B cell (primary cell): ENCODE measurements at places on chromosomes 1 and 21. TPM values are rescaled to one million over a fixed set of nuclear protein-coding genes. Genes with fewer than 3 reads are reported as not detected.

- H3K27ac ChIP-seq, result no peak overlapping the region
- H3K4me3 ChIP-seq, result no peak overlapping the region
- peaks cover 10% of the 10 kb centered on the region for H3K27me3 ChIP-seq
- H3K4me1 ChIP-seq, result no peaks in the 10 kb centered on the region
- DNase-seq, result peak; percentile 15
These were observed 16.9 kb downstream of the RPTN start for GRCh38 chr1:152141971-152142584.

- peak; percentile 68 for DNase-seq
- peaks cover 13% of the 10 kb centered on the region for H3K27me3 ChIP-seq
- peaks cover 25% of the 10 kb centered on the region for H3K4me1 ChIP-seq
- peak overlapping the region; percentile 18 for H3K4me3 ChIP-seq
These were observed 48.7 kb upstream of the SLC19A1 start for GRCh38 chr21:45590726-45591618.

DNA sequence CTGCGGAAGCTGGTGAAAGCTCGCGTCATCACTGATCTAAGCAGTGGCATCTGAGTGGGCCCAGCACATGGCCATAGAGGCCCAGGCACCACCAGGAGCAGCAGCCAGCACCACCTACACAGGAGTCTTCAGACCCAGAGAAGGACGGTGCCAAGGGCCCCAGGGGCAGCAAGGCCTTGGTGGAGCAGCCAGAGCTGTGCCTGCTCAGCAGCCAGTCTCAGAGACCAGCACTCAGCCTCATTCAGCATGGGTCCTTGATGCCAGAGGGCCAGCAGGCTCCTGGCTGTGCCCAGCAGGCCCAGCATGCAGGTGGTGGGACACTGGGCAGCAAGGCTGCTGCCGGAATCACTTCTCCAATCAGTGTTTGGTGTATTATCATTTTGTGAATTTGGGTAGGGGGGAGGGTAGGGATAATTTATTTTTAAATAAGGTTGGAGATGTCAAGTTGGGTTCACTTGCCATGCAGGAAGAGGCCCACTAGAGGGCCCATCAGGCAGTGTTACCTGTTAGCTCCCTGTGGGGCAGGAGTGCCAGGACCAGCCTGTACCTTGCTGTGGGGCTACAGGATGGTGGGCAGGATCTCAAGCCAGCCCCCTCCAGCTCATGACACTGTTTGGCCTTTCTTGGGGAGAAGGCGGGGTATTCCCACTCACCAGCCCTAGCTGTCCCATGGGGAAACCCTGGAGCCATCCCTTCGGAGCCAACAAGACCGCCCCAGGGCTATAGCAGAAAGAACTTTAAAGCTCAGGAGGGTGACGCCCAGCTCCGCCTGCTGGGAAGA lies 3.2 kb upstream of the ARTN start:
- DNase-seq, result no peak
- H3K4me1 ChIP-seq, result peaks cover 18% of the 10 kb centered on the region
- no peak overlapping the region for H3K27ac ChIP-seq

GRCh38 chr1:221829327-221830015 lies 87.6 kb upstream of the DUSP10 start:
- H3K4me1 ChIP-seq, result peaks cover 9% of the 10 kb centered on the region
- no peak overlapping the region for H3K27ac ChIP-seq
- H3K27me3 ChIP-seq, result no peaks in the 10 kb centered on the region
- no peaks in the 10 kb centered on the region for H3K36me3 ChIP-seq
- no peak overlapping the region for H3K4me3 ChIP-seq

DNA sequence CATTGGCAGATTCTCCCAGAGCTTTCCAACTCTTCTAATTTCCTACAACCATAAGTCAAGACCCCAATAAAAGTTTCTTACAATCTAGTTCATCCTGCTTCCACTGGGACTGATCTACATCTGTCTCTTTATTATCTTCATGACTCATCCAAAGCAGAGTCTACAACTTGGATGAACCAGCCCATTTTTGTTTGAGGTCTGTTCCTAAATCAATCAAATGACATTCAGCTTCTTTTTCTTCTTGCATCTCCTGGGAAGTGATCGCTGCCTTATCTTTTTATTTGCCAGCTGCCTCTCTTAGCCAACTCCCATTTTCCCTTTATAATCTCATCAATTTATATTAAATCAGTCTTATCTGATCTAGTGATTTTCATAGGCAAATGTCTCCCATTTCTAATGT lies 105.6 kb downstream of the ERG start:
- DNase-seq, result no peak
- no peaks in the 10 kb centered on the region for H3K4me1 ChIP-seq
- no peak overlapping the region for H3K27ac ChIP-seq

DNA sequence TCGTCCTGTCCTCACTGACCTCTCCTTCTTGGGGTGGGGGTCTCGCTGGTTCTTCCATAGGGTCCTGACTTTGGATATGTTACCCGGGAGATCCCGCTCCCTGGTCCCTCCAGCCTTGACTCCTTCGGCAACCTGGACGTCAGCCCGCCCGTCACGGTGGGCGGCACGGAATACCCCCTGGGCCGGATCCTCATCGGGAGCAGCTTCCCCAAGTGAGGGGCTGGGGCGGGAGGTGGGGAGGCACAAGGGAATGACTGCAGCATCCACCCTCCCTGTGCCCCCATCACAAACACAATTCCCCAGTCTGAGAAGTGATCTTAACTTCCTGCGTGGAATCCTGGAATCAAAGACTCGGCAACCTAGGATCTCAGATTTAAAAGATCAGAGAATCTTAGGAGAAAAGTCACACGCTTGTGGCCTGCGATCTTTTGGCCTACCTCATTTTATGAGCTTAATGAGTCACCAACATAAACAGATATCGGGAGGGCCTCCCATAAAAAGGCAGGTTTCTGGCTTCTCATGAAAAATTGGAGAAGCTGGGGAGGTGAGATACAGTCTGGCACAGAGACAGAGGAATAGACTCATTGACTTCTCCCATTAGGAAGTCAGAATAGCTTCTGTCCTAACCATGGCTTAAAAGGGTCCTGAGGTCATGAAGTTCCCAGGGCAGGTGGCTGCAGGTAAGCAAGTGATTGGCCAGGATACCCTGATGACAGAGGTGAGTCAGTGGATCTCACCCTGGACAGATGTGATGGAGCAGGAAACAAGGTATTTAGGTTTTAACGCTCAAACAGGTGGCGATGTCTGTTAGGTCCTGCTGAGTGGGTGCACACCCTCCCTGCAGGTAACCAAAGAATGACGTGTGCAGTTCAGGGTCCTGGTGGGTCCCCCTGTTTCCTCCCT lies 15.9 kb upstream of the PADI3 start:
- no peak overlapping the region for H3K4me3 ChIP-seq
- H3K27ac ChIP-seq, result no peak overlapping the region
- no peaks in the 10 kb centered on the region for H3K36me3 ChIP-seq
- peaks cover 4% of the 10 kb centered on the region for H3K4me1 ChIP-seq

GRCh38 chr1:220484135-220484534 lies 43.8 kb upstream of the MARK1 start:
- no peak for DNase-seq
- H3K27ac ChIP-seq, result no peak overlapping the region
- no peaks in the 10 kb centered on the region for H3K36me3 ChIP-seq
- no peak overlapping the region for H3K4me3 ChIP-seq

DNA sequence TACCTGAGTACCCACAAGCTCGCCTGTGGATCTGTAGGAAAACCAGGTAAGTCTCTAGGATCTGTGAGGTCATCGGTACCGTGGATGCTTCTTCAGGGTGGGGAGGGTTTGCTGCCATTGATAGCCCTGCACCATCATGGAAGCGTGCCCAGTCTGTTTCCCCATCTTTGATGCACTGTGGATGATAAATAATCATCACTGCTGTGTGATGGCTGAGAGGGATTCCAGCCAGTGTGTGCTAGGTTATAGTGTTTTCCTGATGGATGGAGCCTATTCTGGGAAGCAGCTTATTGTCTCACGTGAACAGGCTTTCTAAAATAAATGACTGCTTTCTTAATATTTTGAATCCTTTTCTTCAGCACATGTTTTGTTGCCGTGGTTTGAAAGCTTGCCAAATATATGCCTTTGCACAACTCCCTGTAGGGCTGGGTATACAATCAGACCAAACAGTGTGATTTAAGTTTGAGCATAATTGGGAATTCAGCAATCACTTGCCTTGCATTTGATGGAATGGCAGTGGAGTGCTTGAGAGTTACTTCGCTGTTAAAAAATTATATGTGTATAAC lies 113.8 kb downstream of the CAMTA1 start:
- no peak for DNase-seq
- no peak overlapping the region for H3K27ac ChIP-seq
- no peak overlapping the region for H3K4me3 ChIP-seq

- no peak for DNase-seq
- no peaks in the 10 kb centered on the region for H3K27me3 ChIP-seq
- no peaks in the 10 kb centered on the region for H3K36me3 ChIP-seq
- no peak overlapping the region for H3K4me3 ChIP-seq
- H3K4me1 ChIP-seq, result no peaks in the 10 kb centered on the region
These were observed 33.4 kb downstream of the FAM78B start for GRCh38 chr1:166133276-166133841.

- no peak overlapping the region for H3K27ac ChIP-seq
- H3K27me3 ChIP-seq, result no peaks in the 10 kb centered on the region
- no peak for DNase-seq
- H3K4me3 ChIP-seq, result no peak overlapping the region
These were observed 29.4 kb upstream of the BMP8A start for GRCh38 chr1:39462074-39462473.

GRCh38 chr1:152878042-152878441 lies at the start of gene SMCP:
TSS of gene SMCP (plus strand) at chr1:152878322. CDS start at chr1:152884423, 6,101 bp downstream.
- no peak within 1 kb of the TSS for H3K4me3 ChIP-seq
- no peak within 1 kb of the TSS for H3K27ac ChIP-seq
- no peaks in the 10 kb centered on the region for H3K27me3 ChIP-seq
- H3K36me3 ChIP-seq, result no peaks in the 10 kb centered on the region
- no peak for DNase-seq
- H3K4me1 ChIP-seq, result no peaks in the 10 kb centered on the region

DNA sequence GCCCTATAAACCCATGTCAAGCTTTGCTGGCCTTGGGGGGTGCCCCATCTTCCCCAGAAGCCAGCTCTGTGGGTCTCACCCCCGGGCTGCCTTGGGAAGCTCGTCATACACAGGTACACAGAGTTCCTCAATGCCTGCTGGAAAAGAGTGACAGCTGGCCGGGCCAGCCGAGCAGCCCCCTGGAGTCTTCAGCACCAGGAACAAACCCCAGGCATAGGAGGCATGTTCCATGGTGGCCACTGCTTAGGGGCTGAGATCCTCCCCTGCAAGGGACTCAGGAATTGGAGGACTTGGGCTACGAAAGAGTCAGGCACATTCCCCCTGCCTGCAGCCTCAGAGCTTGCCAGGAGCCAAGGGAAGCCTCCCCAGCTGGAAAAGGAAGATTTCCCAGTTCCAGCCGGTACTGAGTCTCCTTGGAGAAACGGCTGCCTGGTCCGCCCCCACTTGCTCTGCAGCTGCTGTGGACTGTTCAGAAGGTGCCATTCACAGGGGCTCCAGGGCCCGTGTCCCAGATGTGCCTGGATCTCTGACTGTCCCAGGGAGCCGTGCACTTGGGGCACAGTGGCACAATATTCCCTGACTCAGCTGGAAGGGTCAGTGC lies 89.5 kb downstream of the STUM start:
- no peak overlapping the region for H3K4me3 ChIP-seq
- no peaks in the 10 kb centered on the region for H3K27me3 ChIP-seq
- no peak for DNase-seq
- H3K4me1 ChIP-seq, result peaks cover 75% of the 10 kb centered on the region

- no peak overlapping the region for H3K27ac ChIP-seq
- no peaks in the 10 kb centered on the region for H3K36me3 ChIP-seq
- DNase-seq, result no peak
- no peaks in the 10 kb centered on the region for H3K4me1 ChIP-seq
- no peak overlapping the region for H3K4me3 ChIP-seq
These were observed 22.1 kb upstream of the NFASC start for GRCh38 chr1:204848579-204848978.

DNA sequence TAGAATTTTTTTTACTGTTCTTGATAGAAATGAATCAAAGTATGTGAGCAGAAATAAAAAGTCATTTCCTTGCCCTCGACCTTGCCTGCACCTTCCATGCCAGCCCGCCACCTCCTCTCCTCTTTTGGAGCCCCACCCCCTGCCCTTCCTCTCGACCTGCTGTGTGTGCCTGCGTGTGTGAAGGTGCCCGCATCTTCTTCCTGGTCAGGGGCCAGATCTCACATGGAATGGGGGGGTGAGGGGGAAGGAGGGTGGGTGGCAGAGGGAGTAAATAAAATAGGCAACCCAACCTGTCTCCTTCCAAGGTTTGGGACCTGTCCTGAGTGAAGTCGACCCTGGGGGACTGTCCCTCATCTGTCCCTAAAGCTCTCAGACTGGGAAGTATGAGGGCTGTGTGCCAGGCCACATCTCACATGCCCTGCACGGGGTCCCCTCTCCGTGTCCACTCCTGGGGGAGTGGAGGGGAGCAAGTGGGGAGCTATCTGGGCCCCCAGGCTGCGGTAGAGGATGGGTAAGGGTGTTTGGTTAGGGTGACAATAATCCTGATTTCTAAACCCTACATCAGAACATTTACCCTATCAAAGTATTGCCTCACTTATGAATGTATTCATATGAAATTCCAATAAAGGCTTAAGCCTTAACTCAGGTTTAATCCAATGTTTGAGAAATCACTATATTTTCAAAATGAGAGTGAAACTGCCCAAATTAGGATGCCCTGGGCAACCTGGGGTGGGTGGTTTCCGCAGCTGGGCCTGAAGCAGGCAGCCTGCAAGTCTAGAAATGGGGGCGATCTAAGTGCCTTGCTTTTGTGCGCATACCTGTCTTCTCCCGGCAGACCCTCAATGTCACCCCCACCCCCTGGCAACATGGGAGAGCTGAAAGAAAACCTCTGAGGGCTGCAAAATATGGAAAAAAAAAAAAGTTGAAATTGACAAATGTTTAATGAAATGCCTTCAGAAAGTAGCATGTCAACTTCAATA lies 15.4 kb downstream of the AMPD2 start:
- no peaks in the 10 kb centered on the region for H3K27me3 ChIP-seq
- no peak overlapping the region for H3K27ac ChIP-seq
- no peaks in the 10 kb centered on the region for H3K36me3 ChIP-seq
- peak; percentile 5 for DNase-seq

GRCh38 chr1:201542309-201543035 lies 3.5 kb downstream of the NAV1 start:
- no peak overlapping the region for H3K4me3 ChIP-seq
- no peak for DNase-seq
- H3K27me3 ChIP-seq, result peaks cover 9% of the 10 kb centered on the region
- H3K4me1 ChIP-seq, result peaks cover 36% of the 10 kb centered on the region
- H3K36me3 ChIP-seq, result no peaks in the 10 kb centered on the region

BRDT gene
- total RNA-seq, result not detected in 2 replicates

TMEM125 gene
- not detected in 2 replicates for total RNA-seq

AHDC1 gene
- total RNA-seq, result 29.9 and 32.0 TPM in 2 replicates

SPATA17 gene
- total RNA-seq, result not detected in 2 replicates

ABCB10 gene
- total RNA-seq, result 17.0 and 18.6 TPM in 2 replicates

SLC2A5 gene
- total RNA-seq, result 28.8 and 29.5 TPM in 2 replicates

TSTD1 gene
- total RNA-seq, result 85.6 and 94.4 TPM in 2 replicates

GNG4 gene
- total RNA-seq, result 0.52 and 1.1 TPM in 2 replicates

CYP4Z1 gene
- total RNA-seq, result not detected in 2 replicates

CRYBG2 gene
- 1.8 and 3.3 TPM in 2 replicates for total RNA-seq

RAB3B gene
- 0.02 TPM in 2 replicates for total RNA-seq

SLAMF1 gene
- 42.3 and 45.6 TPM in 2 replicates for total RNA-seq

MIGA1 gene
- total RNA-seq, result 18.0 and 20.9 TPM in 2 replicates

FOXO6 gene
- 0.15 and 0.17 TPM in 2 replicates for total RNA-seq

RASSF5 gene
- 144 and 146 TPM in 2 replicates for total RNA-seq

SEC16B gene
- 0.10 TPM in 1 of 2 replicates, not detected in the other for total RNA-seq

PACC1 gene
- 16.7 and 18.3 TPM in 2 replicates for total RNA-seq

ACKR1 gene
- not detected in 2 replicates for total RNA-seq
